ENCODE measurements at places on chromosomes 16 and 17.

DNA sequence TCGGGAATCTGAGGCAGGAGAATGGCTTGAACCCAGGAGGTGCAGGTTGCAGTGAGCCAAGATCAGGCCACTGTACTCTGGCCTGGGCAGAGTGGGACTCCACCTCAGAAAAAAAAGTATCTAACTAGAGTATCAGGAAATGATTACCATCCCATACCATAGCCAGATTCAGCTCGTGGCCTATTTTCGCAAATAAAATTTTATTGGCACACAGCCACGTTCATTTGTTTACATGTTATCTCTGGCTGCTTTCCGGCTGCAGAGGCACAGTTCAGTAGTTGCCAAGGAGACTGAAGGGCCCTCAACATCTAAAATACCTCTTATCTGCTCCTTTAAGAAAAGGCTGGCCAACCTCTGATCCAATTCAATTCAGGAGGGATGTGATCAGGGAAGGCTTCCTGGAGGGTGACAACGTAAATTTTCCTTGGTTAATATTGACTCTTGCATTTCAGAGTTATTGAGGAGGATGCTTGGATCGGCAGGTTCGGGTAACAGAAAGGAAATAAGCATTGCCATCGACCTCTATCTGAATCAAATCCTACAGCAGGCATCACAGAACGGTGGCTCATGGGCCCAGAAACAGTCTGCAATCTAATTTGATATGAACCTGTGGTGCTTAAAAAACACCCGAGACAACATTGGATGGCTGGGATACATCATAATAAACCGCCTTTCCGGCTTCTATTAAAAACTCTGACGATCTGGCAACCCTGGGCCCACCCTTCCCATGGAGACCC is 73.8 kb downstream of the XYLT1 start:
- no peak for DNase-seq

DNA sequence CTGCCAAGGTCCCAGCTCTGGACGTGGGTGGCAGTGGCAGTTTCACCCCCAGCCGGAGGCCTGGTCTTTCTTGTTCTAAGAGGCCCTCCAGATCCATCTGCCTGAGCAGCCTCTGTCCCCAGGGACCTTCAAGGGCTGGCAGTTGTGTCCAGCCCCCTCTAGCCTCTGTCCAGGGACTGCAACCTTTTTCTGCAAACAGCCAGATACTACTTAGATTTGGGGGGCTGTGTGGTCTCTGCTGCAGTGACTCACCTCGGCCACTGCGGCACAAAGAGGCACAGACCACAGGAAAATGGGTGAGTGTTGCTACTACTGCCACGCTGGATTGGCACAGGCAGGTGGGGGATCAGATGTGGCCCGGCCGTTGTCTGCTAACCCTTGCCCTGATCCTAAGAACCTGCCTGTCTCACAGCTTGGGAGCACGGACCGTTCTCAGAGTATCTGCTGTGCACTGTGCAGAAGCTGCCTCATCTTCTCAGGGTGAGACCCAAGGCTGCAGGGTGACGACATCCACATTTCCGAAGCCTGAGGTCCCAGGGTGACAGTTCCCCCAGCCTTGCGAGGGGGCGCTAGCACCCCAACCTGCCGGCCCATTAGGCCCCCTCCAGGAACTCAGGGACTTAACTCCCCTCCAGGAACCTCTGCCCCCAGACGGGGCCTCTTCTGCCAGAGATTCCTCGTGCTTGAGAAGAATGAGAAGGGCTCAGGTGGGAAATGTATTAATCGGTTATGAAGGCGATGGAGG is 27.6 kb downstream of the MXRA7 start:
- no peak for DNase-seq

DNA sequence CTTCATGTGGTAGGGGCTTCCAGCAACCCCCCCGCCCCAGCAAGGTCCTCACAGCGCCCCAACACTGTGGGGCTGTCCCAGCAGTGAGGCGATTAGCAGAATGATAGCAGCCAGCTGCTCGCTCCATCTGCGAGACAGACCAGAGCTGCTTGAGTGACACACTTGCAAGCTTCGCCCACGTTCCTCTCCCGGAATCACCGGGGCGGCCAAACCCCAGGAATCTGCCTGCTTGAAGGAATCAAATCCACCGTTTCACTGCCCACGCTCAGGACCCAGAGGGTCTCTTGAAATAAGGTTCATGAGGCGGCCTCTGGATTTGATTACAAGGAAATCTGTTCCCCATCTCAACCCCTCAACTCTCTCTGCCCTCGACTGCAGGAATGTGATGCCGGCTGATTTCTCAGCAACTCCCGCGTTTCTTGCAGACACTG is 356.0 kb downstream of the C16orf95 start:
- DNase-seq = no peak

DNA sequence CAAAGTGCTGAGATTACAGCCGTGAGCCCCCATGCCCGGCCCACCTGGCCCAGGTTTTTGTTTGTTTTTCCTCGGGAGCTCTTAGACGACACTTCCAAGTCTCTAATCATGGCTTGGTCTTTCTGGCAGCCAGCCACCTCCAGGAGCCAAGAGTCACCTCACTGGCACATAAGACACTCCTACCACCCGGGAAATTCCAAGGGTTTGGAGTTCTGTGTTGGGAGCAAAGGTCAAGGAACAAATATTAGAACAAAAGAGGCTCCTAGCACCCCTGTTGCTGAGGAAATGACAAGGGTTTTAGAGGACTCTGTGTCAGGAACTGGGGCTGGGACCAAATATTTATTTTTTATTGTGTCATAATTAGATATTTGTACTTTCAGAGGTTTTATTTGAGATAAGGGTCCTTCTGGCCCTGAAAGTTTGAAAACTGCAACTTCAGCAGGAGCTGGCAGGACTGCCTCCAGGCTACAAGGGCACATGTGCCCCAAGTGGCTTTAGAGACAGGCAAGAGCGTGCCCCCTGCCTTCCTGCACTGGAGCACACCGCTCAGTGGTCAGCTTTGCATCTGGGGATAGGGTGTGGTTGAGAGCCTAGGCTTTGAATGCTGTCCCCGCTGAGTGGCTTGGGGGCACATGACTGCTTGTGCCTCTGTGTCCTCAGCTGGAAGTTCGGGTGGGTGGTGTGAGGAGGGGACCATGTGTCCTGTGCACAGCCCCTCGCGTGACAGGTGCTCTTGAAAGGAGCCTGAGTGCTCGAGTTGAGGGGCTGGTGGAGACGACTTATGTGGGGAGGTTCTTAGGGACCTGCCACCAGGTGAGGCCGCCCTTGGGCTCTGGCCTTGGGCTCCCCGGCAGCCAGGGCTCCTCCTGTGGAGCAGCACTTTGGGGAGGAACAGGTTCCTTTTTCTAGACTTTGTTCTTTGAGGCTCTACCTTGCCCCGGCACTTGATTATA is 29.7 kb downstream of the MGRN1 start:
- DNase-seq = no peak

DNA sequence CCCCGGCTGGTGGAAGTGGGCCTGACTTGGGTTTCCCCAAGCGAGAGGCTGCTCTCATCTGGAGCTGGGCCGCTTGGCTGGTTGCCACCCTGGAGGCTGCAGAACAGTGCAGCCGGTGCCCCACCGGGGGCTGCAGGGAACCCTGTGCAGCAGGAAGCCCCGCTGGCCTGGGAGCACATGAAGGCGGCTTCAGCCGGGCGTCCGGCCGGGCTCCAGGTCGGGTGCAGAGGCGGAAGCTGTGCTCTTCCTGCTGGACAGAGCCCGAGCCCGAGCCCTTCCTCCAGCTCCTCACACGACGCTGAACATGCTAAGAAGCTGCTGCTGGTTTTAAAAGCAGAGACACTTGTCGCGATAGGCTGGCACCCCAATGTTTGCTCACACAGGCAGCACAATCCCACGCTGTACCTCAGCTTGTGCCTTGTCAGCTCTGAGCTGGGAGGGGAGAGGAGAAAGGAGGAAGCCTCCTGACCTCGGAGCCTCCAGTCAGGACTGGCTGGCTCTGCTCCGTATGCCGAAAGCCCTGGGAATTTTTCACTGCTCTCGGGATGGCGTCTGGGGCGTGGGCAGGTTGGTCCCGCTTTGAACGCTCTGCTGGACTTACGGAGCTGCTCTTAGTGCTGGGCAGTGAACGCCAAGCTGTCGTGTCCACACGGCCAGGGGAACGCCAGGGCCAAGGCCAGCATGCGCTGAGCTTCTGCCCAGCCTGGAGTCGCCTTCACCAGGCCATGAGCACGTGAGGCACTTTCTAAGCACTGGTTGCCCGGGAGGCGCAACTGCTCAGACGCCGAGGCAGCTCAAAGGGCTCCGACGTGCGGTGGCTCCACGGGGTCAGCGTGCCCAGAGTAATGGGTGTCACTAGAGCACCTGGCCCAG is 8.8 kb downstream of the CDK5R1 start:
- no peak for DNase-seq

GRCh38 chr17:47066095-47066494 is 87.0 kb upstream of the RPRML start:
- no peak for DNase-seq

DNA sequence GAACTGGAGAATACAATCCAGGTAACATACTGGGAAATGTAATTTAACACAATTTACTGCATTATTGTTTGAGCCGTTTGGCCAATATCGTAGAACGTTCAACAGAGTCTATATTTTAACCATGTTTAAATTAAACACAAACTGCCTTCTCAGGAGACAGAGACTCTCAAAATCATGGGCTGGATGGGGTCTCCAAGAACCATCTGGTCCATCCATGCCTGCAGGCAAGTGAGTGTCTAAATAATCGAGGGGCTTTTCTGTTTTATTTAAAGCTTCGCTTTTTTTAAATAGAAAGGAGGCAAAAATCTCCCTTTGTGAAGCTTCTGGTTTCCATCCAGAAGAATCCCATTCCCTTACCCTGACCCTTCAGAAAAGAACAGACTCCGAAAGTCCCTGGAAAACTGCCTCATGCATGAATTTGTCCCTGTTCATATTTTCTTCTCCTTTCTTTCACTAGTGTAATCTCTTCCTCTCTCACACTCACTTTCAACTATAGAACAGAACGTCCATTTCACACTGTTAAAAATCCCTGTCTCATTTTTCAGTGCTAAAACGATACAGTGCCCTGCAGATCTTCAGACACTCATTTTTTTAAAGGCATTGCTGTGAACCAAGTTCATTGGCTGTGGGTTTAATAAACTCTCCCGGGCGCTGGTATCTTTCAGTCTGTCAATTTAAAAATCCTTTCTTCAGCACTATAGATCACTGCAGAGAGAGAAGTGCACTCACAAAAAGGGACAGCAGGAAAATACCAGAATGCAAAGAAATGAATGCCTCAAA is 111.4 kb upstream of the TOM1L1 start:
- DNase-seq = no peak

- no peak for DNase-seq
Observed at GRCh38 chr16:89161763-89162713, 9.5 kb upstream of the CDH15 start.

DNA sequence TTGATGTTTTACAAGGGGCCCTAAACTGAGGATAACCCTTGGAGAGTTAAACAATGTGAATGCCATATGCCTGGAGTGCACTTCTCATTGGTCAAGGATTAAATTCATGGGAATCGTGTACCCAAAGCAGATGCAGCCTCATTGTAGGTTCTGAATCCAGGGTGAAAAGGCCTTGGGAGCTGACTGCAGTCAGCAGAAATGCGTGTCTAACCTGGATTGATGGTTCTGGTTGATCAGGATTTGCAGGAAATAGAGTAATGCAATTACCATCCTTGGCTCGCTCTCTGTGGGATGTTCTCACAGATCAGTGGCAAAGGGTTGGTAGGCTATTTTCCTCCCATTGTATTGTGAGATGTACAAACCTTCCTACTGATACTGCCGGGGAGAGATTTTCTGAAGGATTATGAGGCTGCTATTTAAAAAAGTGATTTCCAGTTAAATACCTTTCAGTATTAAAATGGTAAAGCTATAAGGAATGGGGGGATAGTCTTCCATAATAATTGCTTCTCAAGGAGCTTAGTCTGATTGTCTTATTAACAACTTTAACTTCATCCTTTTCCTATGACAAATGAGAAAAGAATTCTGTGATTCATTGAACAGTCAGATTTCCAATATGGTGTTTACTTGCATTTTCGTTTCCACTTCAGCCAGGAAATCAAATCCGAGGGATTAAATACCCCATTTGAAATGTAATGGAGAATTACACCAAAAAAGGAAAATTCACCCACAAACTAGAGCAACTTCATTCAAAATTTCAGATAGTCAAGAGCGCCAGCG is 1028.1 kb upstream of the EEF2KMT start:
- no peak for DNase-seq

DNA sequence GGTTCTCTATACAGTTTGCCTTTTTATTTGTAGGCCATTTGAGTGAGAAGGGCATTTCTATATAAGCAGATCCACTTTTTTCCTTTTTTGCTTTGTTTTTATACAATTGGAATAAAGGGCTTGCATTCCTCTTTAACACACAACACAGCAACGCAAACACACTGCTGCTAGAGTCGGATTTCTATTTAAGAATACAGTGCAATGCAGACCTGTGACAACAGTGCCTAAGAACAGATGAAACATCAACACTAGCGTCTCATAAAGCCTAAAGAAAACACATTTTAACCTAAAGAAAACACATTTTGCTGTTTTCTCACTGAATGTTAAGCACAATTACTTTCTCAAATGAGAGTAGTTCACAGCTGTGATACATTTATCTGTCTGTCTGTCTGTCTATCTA is 1141.1 kb downstream of the CDH11 start:
- DNase-seq = no peak

DNA sequence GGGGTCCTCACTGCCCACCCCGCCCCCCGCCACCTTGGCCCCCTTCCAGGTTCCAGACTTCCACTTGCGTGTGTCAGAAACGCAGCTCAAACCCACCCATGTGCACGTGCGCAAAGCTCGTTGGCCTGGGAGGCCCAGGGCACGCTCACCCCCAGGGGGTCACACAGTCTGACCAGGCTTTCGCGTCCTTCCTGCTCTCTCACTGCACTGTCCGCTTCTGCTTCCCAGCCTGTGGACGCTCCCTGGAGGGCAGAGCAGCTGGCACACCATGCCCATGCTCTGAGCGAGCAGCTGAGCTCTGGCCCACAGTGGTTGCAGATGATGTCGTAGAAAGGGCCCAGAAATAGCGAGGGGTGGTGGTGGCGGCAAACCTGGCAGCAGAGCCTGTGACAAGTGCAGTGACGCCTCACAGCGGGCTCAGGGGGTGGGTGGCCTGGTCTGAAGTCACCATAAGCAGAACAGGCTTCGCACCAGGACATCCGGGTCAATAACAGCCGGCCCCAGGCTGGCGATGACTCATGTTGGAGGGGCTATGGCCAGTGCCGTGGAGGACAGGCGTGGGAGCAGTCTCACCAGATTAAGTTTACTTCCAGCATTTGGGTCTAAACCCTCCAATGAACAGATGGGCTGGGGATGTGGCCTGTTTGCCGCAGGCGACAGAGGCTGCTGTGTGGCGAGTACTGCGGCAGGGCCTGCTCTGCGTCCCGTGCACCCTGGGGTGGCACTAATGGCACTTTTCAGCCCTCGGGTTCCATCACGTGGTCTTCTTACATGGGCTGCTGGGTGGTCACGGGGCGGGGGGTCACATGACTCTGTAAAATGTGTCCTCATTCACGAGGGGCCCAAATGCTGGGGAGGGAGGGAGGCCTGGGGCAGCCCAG is 49.0 kb downstream of the NT5M start:
- no peak for DNase-seq

DNA sequence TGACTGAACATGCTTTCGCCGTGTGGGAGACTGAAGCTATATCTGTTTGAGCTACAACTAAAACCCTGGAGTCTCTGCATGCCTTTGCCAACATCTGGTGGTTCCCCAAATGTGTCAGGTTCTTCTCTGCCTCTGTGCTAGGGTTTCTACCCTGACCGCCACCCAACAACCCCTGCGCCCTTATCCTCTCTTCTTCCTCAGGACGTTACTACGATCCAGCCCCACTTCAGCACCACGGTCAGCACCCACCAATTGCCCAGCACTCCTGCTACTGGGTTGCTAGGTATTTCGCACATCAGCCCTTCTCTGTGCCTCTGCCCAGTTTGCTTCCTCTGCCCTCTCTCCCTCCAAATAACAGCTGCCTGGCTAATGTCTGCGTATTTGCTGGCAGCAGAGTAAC is 106.3 kb upstream of the HSBP1 start:
- DNase-seq = no peak

GRCh38 chr16:77971306-77972061 is 50.9 kb upstream of the CLEC3A start:
- DNase-seq = peak; percentile 31

All from stimulated activated CD4-positive, alpha-beta T cell treated with anti-CD3 and anti-CD28 coated beads, Interleukin-1b, Interleukin-23, amount 100 ng/mL, for 1 hour (primary cell).